Renal cortical epithelial cell (primary cell): ENCODE measurements at places on chromosomes 4 and X.

GRCh38 chr4:128775477-128775876 lies 34.0 kb upstream of the JADE1 start:
- DNase-seq, result no peak

DNA sequence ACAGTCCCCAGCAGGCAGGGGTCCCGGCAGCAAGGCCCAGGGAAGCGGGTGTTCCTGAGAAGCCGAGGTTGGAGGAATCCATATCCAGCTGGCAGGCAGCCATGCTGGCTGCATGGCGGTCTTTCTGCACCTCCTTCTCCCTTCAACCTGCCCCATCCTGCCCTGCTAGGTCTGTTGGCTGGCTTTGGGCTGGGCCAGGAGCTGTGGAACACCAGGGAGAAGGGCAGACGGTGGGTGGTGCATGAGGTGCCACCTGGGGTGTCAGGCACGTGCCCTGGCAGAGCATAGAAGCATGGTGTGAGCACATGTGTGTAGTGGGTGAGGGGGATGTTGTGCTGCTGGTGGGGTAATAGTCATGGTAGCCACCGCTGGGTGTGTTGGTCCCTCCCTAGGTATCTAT lies 150.1 kb downstream of the PJA1 start:
- DNase-seq, result no peak

DNA sequence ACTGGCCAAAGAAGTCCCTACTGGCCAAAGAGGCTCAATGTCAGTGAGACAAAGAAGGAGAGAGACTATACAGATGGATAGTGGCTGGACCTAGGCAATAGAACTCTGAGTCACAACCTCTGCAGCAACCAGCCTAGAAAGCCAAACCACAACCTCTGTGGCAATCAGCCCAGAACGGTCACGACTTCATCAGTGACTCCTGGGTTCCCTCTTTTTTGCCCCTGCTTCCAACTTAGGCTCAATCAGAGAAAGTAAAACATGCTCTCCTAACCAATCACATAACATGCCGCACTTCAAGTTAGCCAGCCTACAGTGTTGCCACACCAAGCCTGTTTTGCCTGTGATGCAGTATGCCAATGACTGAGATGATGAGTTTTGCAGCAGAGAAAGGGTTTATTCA lies 203.4 kb downstream of the ANAPC10 start:
- peak; percentile 76 for DNase-seq

- no peak for DNase-seq
Measured at GRCh38 chr4:2792711-2793585, at the start of gene SH3BP2. Gene SH3BP2 (plus strand): TSS chr4:2793085. CDS start chr4:2820618, 27,533 bp downstream.

DNA sequence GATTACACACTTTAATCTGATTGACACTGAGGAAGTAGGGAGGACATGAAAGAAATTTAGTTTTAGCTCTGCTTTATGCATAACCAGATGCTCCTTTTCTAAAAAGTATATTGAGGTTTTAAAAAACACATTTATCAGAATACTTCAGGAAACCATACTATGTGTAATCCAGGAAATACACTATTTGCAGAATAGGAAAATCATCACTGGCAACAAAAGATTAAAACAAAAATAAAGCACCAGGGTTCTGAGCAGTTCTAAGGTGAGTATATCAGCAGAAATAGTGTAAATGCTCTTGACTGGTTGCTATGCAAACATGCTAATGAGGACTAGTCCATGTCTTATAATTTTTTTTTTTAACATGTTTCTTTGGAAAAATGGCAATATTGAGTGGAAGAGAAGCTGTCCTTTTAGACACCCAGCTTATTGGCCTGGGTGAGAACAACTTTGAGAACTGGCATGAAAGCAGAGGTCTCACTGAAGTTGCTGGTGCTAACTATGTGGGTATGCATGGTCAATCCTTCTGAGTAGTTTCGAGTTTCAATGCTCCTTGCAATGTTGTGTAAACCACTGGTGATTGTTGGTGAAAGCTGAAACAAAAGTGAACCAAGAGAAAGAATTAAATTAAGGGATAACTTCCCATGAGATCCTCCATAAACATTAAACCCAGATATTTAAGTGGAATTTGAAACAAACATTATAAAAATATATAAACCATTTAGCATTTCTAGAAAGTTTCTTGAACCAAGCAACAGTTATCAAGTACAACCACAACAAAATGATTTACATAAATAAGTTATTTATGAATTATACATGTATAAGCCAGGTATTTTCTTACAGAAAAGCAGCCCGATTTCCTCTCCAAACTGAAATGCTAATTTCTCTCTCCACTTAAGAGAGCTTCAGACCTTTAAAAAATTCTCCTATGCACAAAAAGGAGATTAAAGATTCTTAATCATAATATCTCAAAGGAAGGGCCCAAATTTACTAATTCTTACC lies 20.4 kb upstream of the SCD5 start:
- no peak for DNase-seq

- DNase-seq, result peak; percentile 94
Measured at GRCh38 chrX:22135994-22136684, 104.0 kb downstream of the PHEX start.

- DNase-seq, result no peak
Measured at GRCh38 chrX:130330146-130330545, 9.6 kb upstream of the SLC25A14 start.

- DNase-seq, result no peak
Measured at GRCh38 chr4:107593230-107593629, 126.8 kb downstream of the PAPSS1 start.

- DNase-seq, result peak; percentile 31
Measured at GRCh38 chrX:40933706-40934425, 151.4 kb upstream of the USP9X start.
